ENCODE measurements at places on chromosomes 13 and 19.

DNA sequence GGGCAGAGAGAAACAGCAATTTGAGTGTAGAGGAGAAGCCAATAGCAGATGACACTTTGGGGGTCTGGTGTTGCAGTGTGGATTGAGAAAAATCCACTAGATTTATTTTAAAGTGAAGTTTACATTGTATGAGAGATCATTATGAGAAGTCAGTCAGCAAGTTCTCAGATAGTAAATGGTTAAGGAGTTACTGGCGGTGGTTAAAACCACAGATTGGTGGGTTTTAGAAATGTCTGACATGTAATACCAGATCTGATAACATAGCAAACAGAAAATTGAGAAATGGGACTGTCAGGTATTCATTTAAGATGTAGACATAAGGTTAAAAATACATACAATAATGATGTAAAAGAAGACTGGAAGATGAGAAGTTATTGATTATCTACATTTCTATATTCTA is 7.2 kb downstream of the ABHD13 start:
- no peak for DNase-seq

- DNase-seq, result no peak
Measured at GRCh38 chr19:54069470-54069869, 5.8 kb upstream of the VSTM1 start.

- no peak for DNase-seq
Measured at GRCh38 chr13:110911880-110912279, 3.0 kb downstream of the ANKRD10 start.

DNA sequence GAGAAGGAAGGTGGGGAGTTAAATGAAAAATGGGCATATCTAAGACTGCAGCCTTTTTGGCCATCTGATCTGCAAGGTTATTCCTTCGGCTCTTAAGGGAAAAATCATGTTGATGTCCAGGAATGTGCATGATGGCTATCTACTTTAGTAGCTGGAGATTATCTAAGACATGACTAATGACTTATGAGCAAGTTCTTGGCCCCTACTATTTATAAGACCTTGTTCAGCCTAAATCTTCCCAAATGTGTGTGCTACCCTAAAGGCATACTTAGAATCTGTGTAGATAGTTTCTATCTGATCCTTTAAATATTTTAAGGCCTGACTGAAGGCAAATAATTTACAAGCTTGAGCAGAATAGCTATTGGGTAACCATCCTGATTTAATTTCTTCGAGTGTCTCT is 41.8 kb upstream of the CD177 start:
- no peak for DNase-seq

DNA sequence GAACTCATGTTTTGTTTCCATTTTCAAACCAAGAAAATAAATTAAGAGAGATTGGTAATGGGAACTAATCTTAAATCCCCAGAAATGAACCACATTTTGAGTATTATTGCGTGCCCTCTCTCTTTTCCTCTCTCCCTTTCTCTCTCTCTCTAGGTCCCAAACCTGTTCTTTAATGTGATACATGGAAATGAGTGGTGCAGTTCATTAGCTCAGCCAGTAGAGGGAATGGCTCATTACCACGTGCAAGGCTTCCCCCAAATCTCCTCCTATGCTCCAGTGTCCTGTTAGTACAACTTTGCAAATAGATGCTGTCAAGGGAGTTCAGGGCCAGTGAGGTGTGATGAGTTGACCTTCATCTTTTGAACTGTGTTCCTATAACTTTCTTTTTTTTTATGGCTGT is 178.4 kb downstream of the FGF9 start:
- DNase-seq, result no peak

- DNase-seq, result no peak
Measured at GRCh38 chr19:42155796-42156195, 23.6 kb upstream of the POU2F2 start.

DNA sequence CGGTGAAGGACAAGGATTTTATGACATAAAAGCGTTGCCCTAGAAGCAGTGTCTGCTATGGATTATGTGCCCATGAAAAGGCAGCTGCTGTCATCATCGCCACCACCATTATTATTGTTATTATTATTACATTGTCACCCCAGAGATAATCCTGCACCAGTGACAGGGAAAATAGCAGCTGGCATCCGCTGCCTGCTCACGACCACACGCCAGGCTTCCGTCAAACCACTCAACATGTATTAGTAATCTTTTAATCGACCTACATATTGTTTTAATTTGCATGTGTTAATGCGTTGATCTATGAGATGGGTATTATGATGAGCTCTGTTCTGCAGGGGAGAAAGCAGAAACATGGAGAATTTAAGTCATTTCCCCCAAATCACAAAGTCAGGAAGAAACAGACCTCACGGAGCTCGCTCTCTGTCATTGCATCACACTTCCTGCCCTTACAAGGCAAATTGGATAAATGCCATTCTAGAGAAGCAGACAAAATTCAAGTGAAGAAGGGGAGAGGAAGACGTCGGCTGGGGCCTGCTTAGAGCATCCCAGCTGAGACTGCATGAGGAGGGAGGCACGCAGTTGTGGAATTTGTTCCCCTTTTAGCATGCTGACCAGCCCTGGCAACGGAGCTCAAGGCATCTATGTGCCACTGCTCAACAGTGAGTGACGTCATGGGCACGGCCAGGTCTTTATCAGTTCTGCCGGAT is at the start of gene FFAR3:
Gene FFAR3, plus strand, starts transcription at position 594 of the 707 bp plus-strand sequence. CDS start 431 bp downstream, outside the sequence.
- no peak for DNase-seq
